ENCODE measurements at places on chromosomes 2 and 18. TPM values are rescaled to one million over a fixed set of nuclear protein-coding genes. Genes with fewer than 3 reads are reported as not detected.

DNA sequence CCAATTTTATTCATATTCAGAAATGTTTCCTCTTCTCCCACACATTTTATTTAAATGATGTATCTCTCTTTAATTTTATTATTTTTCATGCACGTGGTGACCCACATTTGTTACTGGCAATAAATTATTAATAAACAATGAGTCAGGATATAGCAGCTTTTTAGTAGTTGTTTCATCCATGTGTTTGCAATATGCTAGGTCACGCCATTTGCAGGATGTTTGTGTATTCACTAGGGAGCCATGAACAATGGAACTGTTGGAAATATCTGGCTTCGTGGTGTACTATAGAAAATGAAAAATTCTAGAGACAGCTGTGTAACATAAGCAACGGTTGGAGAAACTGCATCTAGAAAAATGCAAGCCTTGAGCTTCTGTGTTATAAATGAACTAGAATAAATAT lies 176.0 kb upstream of the COL3A1 start:
- H3K36me3 ChIP-seq = no peaks in the 10 kb centered on the region
- no peak overlapping the region for H3K4me3 ChIP-seq
- H3K27me3 ChIP-seq = no peaks in the 10 kb centered on the region
- no peak overlapping the region for H3K27ac ChIP-seq
- DNase-seq = no peak

GRCh38 chr2:191166111-191166755 lies 15.4 kb upstream of the STAT4 start:
- H3K27me3 ChIP-seq = no peaks in the 10 kb centered on the region
- H3K36me3 ChIP-seq = peaks cover 3% of the 10 kb centered on the region
- H3K4me1 ChIP-seq = peaks cover 15% of the 10 kb centered on the region
- DNase-seq = no peak

DNA sequence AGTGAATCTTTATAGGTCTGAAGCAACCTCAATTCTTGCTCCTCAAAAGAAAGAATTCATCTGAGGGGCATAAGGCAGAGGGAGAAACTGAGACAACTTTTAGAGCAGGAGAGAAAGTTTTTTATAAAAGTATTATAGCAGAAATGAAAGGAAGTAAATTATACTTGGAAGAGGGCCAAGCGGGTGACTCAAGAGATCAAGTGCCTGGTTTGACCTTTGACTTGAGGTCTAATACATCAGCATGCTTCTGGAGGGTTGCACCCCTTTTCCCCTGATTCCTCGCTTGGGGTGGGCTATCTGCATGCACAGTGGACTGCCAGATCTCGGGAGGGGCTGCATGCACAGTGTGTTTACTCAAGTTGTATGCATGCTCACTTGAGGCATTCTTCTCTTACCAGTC lies 268.5 kb upstream of the LRATD1 start:
- no peaks in the 10 kb centered on the region for H3K4me1 ChIP-seq
- H3K27ac ChIP-seq = no peak overlapping the region
- H3K36me3 ChIP-seq = no peaks in the 10 kb centered on the region
- no peaks in the 10 kb centered on the region for H3K27me3 ChIP-seq
- H3K4me3 ChIP-seq = no peak overlapping the region
- no peak for DNase-seq

The FBLN7 gene
- 1.1 TPM for total RNA-seq

- no peak overlapping the region for H3K4me3 ChIP-seq
- no peaks in the 10 kb centered on the region for H3K27me3 ChIP-seq
- DNase-seq = no peak
Measured at GRCh38 chr18:12497296-12497695, 89.6 kb downstream of the PRELID3A start.

- H3K27ac ChIP-seq = no peak overlapping the region
- no peaks in the 10 kb centered on the region for H3K27me3 ChIP-seq
- no peak overlapping the region for H3K4me3 ChIP-seq
- H3K36me3 ChIP-seq = no peaks in the 10 kb centered on the region
- no peaks in the 10 kb centered on the region for H3K4me1 ChIP-seq
Measured at GRCh38 chr2:109421101-109421500, 192.7 kb downstream of the SEPTIN10 start.

- no peak overlapping the region for H3K4me3 ChIP-seq
- no peak for DNase-seq
- H3K4me1 ChIP-seq = no peaks in the 10 kb centered on the region
- peaks cover 9% of the 10 kb centered on the region for H3K27me3 ChIP-seq
Measured at GRCh38 chr2:219739066-219739465, 111.6 kb downstream of the SLC4A3 start.

The GALNT5 gene
- total RNA-seq = not detected

The ITPRIPL1 gene
- total RNA-seq = 35.9 TPM

- no peak overlapping the region for H3K27ac ChIP-seq
- peaks cover 9% of the 10 kb centered on the region for H3K4me1 ChIP-seq
- no peak overlapping the region for H3K4me3 ChIP-seq
- no peaks in the 10 kb centered on the region for H3K27me3 ChIP-seq
Measured at GRCh38 chr2:213004197-213004821, 147.1 kb downstream of the IKZF2 start.

GRCh38 chr2:141137122-141137693 lies 993.6 kb downstream of the LRP1B start:
- H3K27ac ChIP-seq = no peak overlapping the region
- H3K27me3 ChIP-seq = no peaks in the 10 kb centered on the region
- peaks cover 6% of the 10 kb centered on the region for H3K36me3 ChIP-seq
- no peak for DNase-seq
- H3K4me3 ChIP-seq = no peak overlapping the region

- H3K4me3 ChIP-seq = no peak overlapping the region
- peaks cover 42% of the 10 kb centered on the region for H3K27me3 ChIP-seq
- H3K4me1 ChIP-seq = peaks cover 11% of the 10 kb centered on the region
- DNase-seq = no peak
- no peak overlapping the region for H3K27ac ChIP-seq
- no peaks in the 10 kb centered on the region for H3K36me3 ChIP-seq
Measured at GRCh38 chr2:60520917-60521539, 32.4 kb downstream of the BCL11A start.

DNA sequence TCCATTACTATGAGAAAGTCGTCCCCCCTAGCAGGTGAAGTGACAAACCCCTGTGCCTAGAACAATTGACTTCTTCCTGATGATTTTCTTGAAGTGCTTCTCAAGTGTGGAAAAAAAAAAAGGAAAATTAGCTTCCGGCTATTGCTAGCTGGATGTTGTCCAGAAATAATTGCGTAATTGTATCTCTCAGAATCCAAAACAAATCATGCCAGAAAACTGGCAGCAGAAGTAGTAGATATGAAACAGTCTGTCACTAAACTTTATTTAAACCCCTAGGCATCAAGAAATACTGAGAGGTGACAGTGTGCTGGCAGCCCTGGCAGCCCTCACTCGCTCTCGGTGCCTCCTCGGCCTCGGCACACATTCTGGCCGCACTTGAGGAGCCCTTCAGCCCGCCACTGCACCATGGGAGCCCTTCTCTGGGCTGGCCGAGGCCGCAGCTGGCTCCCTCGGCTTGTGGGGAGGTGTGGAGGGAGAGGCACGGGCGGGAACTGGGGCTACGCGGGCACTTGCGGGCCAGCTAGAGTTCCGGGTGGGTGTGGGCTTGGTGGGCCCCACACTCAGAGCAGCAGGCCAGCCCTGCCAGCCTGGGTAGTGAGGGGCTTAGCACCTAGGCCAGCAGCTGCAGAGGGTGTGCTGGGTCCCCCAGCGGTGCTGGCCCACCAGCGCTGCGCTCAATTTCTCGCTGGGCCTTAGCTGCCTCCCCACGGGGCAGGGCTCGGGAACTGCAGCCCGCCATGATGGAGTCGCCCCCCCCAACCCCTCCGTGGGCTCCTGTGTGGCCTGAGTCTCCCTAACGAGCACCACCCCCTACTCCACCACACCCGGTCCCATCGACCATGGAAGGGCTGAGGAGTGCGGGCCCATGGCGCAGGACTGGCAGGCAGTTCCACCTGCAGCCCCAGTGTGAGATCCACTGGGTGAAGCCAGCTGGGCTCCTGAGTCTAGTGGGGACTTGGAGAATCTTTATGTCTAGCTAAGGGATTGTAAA lies 80.5 kb upstream of the ABCA12 start:
- H3K27me3 ChIP-seq = peaks cover 2% of the 10 kb centered on the region
- H3K4me1 ChIP-seq = no peaks in the 10 kb centered on the region
- no peak overlapping the region for H3K27ac ChIP-seq
- H3K4me3 ChIP-seq = no peak overlapping the region
- no peaks in the 10 kb centered on the region for H3K36me3 ChIP-seq

DNA sequence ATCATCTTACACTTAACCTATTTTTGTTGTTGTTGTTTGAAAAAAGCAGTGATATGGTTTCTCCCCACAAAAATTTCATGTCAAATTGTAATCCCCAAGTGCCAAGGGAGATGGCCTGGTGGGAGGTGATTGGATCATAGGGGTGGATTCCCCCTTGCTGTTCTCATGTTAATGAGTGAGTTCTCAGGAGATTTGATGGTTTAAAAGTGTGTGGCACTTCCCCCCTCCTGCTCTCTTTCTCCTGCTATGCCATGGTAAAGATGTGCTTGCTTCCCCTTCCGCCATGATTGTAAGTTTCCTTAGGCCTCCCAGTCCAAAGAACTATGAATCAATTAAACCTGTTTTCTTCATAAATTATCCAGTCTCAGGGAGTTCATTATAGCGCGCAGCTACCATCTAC lies 1362.7 kb upstream of the FAM98A start:
- H3K36me3 ChIP-seq = no peaks in the 10 kb centered on the region
- no peaks in the 10 kb centered on the region for H3K4me1 ChIP-seq
- no peak overlapping the region for H3K27ac ChIP-seq
- H3K4me3 ChIP-seq = no peak overlapping the region
- no peak for DNase-seq

DNA sequence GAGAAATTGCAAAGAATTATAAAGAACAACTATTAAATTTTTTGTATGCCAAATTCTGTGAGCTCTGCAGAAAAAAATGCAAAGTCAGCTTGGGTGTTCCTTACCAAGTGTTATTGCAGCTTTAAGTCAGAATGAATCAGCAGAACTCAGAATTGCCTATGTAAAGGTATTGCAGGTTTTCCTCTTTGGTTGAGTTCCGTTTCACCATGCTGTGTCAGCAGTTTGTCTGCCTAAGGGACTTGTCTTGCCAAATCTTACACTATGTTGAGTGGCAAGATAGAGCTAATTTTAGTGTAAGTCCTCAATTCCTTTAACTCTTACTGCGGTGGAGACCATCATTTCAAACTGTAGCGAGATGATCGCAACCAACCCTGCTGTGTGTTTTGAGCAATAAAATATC lies 38.8 kb downstream of the ADAM23 start:
- peaks cover 13% of the 10 kb centered on the region for H3K27me3 ChIP-seq
- H3K36me3 ChIP-seq = no peaks in the 10 kb centered on the region

The TMEM37 gene
- not detected for total RNA-seq

GRCh38 chr2:942775-943460 lies 7.7 kb upstream of the SNTG2 start:
- H3K27ac ChIP-seq = no peak overlapping the region
- H3K4me1 ChIP-seq = peaks cover 23% of the 10 kb centered on the region
- peaks cover 3% of the 10 kb centered on the region for H3K27me3 ChIP-seq
- no peak overlapping the region for H3K4me3 ChIP-seq

The SLC23A3 gene
- total RNA-seq = 4.7 TPM

The BMP10 gene
- total RNA-seq = not detected

DNA sequence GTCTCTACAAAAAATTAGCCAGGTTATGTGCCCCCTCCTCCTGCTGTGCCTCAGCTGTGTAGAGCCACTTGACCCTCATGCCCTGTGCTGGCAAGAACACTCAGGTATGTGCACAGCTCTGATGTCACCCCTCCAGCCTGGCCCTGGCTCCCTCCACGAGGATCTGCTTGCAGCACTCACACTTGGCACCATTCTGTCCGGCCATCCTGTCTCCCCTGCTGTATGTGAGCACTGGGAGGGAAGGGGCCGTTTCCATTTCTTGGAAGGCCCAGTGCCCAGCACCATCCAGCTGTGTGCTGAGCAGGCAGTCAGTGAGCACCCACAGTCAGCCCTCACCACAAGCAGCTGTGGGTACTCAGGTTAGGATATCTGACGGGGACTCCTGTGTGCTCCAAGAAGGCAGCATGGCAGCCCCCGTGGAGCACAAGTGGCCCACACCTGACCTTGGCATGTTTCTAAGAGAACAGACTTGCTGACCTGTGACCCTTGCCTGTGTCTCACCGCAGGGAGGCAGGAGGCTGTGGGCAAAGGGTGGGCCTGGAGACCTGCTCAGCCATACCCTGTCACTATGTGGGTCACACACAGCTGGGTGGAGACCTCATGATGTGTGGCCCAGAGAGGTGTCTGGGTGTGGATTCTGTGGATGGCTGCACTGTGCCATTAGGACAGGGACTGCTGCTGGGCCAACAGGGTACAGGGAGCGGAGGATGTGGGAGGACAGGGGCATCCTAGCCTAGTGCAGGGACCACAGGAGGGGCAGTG lies 31.5 kb downstream of the USP34 start:
- H3K27ac ChIP-seq = no peak overlapping the region
- DNase-seq = no peak
- H3K36me3 ChIP-seq = peaks cover 36% of the 10 kb centered on the region
- peaks cover 33% of the 10 kb centered on the region for H3K4me1 ChIP-seq
- H3K27me3 ChIP-seq = no peaks in the 10 kb centered on the region

- no peak overlapping the region for H3K27ac ChIP-seq
- H3K27me3 ChIP-seq = no peaks in the 10 kb centered on the region
- H3K4me3 ChIP-seq = no peak overlapping the region
- no peak for DNase-seq
- H3K4me1 ChIP-seq = no peaks in the 10 kb centered on the region
Measured at GRCh38 chr18:71899707-71900472, 644.3 kb downstream of the CBLN2 start.

DNA sequence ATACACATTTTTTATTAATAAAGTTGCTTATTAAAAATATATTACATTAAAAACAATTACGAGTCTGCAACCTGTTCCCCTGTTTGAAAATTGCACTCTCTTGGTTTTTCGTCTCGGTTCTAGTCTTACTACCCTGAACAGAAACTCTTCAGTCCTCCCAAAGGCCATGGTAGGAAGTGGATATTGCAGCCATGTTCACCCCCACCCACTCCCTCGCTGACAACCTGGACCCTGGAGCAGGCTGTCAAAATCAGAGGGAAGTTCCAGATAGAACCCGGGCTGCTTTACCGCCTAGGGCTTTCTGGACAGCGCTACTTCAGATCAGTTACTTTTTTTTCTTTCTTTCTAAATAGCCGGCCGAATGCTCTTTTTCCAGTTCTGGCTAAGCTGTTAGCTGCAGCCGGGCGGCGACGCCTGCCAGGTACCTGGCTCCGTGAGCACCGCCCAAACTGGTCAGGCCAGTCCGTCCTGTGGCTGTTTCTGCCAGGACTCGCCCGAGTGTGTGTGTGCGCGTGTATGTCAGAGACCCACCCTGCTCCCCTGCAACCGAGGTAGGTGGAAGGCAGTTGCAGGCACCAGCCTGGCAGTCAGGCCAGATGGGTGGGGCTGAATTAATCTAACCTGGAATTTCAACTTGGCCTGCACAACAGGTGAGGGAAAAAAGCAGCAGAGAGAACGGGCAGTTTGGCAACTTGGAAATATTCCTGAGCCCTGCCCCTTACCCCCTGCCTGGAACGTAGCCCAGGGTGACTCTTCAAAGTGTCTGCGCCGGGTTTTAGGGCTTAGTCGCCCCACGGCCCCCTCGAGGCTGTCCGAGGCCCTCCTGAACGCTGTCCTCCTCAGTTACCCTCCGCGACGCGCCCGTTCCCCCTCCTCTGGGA lies 1.1 kb upstream of the TET3 start:
- H3K4me3 ChIP-seq = peak overlapping the region; percentile 73
- no peak for DNase-seq
- H3K36me3 ChIP-seq = peaks cover 13% of the 10 kb centered on the region
- H3K4me1 ChIP-seq = peaks cover 63% of the 10 kb centered on the region
- no peaks in the 10 kb centered on the region for H3K27me3 ChIP-seq

- H3K27me3 ChIP-seq = peaks cover 15% of the 10 kb centered on the region
- no peaks in the 10 kb centered on the region for H3K4me1 ChIP-seq
- no peak overlapping the region for H3K27ac ChIP-seq
- no peak overlapping the region for H3K4me3 ChIP-seq
Measured at GRCh38 chr18:77470569-77471413, 221.1 kb downstream of the GALR1 start.

The TCF4 gene
- 1.4 TPM for total RNA-seq

GRCh38 chr18:64546451-64546850 lies 397.6 kb upstream of the LINC00305 start:
- no peak overlapping the region for H3K4me3 ChIP-seq
- H3K27ac ChIP-seq = no peak overlapping the region
- DNase-seq = no peak
- no peaks in the 10 kb centered on the region for H3K4me1 ChIP-seq

Measured in activated naive CD8-positive, alpha-beta T cell treated with anti-CD3 and anti-CD28 coated beads, Interleukin-2, amount 10 ng/mL, durations not matched to agents 7 days and 5 days (primary cell).